Stimulated activated CD8-positive, alpha-beta memory T cell treated with anti-CD3 and anti-CD28 coated beads, Interleukin-7, amount 100 ng/mL, for 1 hour (primary cell): ENCODE measurements at places on chromosomes 2 and 18.

DNA sequence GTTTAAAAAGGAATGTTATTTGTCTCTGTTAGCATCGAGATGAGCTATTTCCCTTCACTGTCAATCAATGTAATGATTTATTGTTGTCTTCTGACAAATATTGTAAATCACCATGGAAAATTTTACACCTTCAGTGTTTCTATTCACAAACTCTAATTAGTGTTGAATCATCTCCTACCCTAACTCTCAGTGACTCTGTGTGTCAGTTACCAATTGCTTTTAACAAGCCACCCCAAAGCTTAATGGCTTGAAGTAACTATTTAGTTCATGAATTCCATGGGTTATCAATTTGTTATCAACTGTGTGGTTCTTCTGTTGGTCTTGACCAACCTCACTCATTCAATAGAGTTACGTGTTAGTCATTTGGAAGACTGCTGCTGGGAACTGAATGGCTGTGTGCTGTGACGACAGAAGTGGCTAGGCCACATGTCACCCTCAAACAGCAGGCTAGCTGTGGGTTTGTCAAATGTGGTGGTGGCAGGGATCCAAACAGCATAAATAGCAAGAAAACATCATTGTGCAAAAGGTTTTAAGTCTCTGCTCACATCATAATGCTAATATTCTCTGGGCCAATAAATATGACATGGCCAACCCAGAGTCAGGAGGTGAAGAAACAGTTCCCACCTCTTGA lies 910.8 kb upstream of the CDH2 start:
- no peak for DNase-seq

- DNase-seq = peak; percentile 1
These were observed 40.0 kb downstream of the ICA1L start for GRCh38 chr2:202831242-202832220.

DNA sequence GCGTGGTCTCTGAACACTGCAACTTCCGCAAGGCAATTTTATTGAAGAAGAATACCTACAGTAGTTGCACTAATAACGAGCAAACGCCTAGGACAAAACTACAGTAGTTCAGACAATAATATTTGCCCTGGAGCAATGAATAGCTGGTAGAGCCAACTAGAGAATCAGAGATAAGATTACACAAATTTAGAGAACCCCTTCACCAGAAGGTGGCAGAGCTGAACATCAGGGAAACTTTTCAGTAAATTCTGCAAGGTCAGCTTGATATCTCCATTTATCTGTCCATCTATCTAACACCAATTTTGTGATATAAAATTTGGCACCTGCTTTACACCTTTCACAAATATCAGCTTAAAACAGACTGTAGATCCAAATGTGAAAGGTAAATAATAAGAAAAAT lies 43.8 kb downstream of the CDH19 start:
- DNase-seq = no peak

GRCh38 chr2:238059505-238059904 lies 1.3 kb upstream of the SCLY start:
- DNase-seq = no peak

- DNase-seq = no peak
These were observed 250.2 kb downstream of the OTX1 start for GRCh38 chr2:63300835-63301234.

GRCh38 chr18:79528316-79528695 lies 132.6 kb downstream of the NFATC1 start:
- DNase-seq = no peak

DNA sequence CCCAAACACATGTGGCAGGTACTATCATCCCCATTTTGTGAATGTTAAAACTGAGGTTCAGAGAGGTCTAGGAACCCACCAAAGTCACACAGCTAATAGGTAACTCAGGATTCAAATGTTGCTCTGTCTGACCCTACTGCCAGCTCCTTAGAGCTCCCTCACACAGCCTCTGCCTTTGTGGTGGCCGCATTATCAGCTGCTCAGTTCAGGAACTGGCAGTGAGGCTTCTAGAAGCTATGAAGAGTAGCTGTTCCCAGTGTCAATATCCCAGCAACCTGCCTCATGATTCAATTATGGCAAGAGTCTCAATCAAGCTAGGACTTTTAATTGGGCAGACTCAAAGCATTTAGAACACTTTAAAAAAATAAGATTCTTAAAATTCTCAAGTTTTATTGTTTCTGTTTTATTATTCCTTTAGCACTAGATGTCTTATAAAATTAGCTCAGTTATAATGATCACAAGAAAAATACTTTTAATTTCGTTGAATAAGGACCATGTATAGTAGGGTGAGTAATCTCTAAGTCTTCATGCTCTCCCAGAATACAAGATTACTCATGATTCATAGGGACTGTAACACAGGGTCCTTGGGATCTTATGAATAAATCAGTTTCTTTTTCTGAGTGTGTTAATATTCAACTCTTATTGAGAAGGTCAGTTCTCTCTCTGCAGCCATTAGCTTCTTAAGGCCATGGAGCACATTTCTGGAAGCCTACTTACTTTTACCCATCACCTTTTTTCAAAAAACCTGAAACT lies 342.7 kb downstream of the RND3 start:
- DNase-seq = no peak

DNA sequence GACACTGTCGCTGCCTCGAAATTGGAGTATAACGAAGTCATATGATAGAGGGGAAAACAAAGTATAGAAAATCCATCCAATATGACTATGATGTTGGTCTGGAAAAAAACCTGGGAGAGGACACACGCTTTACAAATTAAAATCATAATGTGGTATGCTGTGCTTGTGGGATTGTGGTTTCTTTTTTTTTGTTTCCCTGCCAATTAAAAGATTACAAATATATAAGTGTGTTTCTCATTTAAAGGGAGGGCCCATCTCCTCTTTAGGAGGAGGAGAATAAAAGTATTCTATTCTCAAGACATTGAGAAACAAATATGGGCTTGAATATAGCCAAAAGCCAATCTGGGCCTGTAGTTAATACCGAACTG lies 86.6 kb downstream of the EPHA4 start:
- DNase-seq = no peak

- DNase-seq = no peak
These were observed 52.9 kb downstream of the PPP1R1C start for GRCh38 chr2:182038576-182038975.

GRCh38 chr2:233747283-233747544 lies 12.9 kb upstream of the UGT1A1 start:
- no peak for DNase-seq

DNA sequence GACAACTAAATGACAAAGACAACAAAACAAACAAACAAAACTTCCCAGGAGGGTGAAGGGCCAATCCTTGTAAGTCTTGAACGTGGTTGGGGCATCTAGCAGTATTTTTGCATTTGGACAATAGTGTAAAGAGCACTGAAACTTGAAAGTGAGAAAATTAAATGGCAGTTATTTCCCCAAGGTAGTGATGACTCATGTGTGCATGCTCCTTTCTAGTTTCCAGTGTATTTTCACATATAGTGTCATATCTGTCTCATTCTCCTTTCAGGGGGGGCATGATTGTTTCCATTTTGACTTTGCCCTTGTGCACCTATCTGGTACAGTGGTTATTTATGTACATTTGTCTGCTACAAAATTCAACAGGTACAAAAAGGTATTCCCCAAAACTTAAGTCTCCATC lies 39.5 kb downstream of the CERS6 start:
- no peak for DNase-seq

GRCh38 chr2:200050921-200051610 lies 95.7 kb downstream of the MAIP1 start:
- no peak for DNase-seq

DNA sequence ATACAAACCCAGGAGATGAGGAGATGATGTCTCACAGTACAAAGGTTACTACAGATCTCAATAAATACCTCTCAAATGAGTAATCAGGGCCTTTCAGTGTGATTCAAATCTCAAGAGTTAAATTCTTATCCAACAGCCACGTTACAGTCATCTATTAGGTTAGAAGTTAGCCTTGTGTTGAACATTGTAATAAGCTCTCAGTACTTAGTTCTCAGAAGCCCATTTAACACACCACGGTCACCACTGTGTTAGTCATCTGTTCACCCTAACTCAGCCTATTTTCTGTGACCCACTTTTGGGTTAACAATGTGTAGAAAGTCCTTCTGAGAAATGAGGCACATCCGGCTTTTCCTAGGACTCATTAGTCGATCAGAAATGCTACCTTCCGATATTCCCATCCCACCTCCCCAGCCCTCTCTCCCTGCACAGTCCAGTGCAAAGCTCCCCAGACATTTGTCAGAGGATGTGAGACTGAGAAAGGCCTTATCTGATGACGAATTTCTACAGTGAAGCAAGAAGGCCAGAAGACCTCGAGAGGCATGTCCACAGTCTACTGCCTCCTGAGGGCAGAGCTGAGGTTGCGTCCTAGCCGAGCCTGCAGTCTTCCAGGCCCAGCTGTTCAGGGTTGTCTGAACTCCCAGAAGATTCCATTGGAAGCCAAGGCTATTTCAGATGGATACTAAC lies 92.6 kb downstream of the ACTR2 start:
- DNase-seq = no peak

DNA sequence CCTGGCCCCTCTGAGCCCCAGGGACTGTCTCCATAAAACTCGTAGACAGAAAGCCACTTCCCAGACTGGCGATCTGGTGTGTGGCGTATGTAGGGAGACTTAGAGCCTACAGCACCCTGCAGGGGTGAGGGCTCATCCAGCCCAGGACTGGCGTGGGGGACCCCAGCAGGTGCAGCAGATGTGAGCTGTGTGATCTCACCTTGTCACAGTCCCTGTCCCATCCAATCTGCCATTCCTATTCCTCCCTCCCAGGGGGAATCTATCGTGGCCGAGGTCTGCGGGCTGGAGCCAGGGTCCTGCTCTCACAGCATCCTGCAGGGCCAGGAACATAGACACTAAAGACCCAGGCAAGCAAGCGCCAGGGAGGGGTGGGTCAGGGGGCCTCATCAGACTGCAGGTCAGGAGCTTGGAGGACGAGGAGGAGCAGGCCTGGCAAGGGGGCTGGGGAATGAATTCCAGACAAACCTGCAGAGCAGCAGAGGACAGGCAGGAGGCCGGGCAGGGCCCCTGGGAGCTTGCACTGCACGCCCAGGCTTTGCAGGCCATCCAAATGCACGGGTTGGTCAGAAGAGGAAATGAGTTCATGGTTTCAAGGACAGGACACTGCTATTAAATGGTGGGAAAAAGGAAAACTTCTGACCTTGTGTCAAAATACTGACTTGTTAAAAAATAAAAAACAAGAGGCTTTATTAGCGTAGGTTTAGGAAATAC lies 32.5 kb downstream of the HS6ST1 start:
- no peak for DNase-seq

- no peak for DNase-seq
These were observed 324.0 kb upstream of the UBE2E3 start for GRCh38 chr2:180656455-180656847.

GRCh38 chr2:6337472-6337820 lies 528.3 kb downstream of the CMPK2 start:
- DNase-seq = no peak

GRCh38 chr2:60351321-60351720 lies 202.1 kb downstream of the BCL11A start:
- DNase-seq = no peak

DNA sequence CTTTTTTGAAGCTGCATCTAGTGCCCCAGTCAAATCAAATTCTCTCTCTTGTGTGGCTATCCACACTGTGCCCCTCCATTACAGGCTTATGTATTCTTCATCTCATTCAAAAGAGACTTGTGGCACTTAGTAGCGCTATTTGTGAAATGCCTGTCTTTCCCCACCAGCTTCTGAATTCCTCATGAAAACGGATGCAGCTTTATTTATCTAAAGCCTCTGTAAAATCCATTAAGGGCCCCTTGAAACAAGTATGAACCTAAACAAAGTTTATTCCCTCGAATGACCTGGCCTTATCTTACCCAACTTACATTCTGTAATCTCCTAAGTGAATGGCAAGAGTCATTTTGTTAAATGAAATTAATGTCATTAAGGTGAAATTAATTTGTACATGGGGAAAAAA lies 417.4 kb upstream of the PIK3C3 start:
- DNase-seq = no peak

- no peak for DNase-seq
These were observed 10.7 kb downstream of the RBM43 start for GRCh38 chr2:151251012-151251411.

DNA sequence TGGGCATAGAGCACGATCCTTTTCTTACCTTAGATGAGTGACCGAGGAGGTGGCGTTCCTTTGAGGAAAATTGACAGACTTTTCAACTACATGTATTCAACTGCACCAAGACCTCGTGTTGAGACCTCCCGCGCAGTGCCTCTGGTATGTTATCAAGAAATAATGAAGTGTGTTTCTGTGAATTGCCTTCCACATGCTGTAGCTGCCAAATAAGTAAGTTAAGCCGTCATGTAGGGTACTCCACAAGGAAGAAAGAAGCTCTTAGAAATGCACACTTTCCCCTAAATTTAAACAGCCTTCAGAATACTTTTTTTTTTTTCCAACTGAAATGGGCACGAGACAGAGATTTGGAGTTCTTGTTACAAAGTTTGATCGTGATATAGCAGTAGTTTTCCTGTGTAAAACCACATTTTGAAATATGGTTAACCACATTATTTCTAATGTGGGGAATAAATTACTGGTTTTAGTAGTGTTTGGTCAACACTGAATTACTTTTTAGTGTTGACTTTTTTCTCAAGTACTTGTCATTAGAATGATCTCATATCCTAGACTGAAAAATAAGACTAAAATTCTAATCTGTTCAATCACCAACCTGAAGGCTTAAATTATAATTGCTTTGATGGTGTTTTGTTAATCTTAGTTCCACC lies 30.5 kb downstream of the PDK1 start:
- DNase-seq = no peak

GRCh38 chr2:139031722-139032121 lies 251.5 kb upstream of the NXPH2 start:
- DNase-seq = no peak

GRCh38 chr18:78685250-78685979 lies 294.2 kb upstream of the SALL3 start:
- DNase-seq = no peak

DNA sequence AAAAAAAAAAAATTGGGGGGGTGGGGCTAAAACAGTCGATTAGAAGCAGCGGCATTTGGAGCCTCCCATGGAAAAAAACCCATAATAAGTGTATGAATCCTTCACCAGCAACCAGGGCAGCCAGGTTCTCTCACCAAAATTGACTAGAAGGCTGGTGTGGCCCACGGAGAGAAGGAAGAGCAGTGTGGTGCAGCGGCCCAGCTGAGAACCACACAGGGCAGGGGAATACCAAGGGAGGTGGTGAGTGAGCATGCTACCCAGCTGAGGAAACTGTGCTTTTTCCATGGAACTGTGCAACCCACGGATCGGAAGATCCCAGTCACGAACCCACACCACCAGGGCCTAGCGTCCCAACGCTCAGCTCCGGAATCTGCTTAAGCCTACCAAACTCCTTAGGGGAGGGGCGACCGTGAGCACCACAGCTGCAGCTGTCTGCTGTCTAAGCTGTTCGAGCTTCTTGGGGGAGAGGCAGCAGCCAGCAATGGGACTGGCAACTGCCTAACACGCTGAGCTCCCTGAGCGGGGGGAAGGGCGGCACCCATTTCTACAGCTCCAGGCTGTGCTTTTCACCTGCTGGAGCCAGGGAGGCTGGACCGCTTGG lies 1037.2 kb upstream of the ACVR2A start:
- no peak for DNase-seq
